CD4-positive, alpha-beta T cell (primary cell): ENCODE measurements at places on chromosomes 13 and 19. TPM values are rescaled to one million over a fixed set of nuclear protein-coding genes. Genes with fewer than 3 reads are reported as not detected.

ICAM1 gene
- 7.4 TPM for total RNA-seq

BRCA2 gene
- total RNA-seq = 2.4 TPM

TUBB4A gene
- total RNA-seq = 0.53 TPM

SETDB2 gene
- 10.8 TPM for total RNA-seq

DNA sequence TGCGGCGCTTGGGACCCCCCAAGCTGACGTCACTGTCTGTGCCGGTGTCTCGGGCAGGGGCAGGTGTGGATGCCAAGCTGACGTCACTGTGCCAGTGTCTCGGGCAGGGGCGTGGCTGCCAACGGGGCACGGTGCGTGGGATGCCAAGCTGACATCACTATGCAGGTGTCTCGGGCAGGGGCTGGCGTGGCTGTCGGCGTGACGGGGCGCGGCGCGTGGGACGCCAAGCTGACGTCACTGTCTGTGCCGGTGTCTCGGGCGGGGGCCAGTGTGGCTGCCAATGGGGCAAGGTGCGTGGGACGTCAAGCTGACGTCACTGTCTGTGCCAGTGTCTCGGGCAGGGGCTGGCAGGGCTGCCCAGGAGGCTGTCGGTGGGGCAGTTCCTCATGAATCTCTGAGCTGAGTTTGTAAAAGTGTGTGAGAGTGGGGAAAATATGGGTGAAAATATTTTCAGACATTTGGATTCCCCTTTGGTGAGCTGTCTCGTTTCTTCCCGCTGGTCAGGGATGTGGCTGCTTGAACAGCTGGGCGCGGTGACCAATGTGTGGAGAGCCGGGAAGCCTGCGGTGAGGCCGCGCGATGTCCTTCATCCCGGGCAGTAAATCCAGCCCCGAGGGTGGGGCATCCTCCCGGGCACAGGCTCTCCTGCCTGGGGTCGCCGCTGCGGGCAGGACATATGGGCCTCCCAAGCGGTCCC lies 25.2 kb downstream of the MCF2L start:
- no peak for DNase-seq

DNA sequence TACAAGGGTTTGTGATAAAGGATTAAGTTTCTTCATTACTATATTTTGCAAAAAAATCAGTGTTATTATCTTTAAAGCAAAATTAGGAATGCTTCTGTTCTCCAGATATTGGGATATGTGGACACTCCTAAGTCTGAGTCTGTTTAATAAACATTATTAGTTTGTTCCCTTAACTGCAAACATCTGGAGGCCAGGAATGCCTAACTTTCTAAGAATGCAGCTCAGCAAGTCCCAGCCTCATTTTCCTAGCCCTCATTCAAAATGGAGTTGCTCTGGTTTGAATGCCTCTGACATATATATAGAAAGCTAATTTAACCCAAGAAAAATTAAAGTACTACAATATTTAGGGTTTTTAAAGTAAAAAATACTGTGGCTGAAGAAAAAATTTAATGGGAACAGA lies 33.6 kb upstream of the EDNRB start:
- DNase-seq = no peak

- DNase-seq = no peak
These were observed 76.6 kb downstream of the DGKH start for GRCh38 chr13:42125046-42125445.

DNA sequence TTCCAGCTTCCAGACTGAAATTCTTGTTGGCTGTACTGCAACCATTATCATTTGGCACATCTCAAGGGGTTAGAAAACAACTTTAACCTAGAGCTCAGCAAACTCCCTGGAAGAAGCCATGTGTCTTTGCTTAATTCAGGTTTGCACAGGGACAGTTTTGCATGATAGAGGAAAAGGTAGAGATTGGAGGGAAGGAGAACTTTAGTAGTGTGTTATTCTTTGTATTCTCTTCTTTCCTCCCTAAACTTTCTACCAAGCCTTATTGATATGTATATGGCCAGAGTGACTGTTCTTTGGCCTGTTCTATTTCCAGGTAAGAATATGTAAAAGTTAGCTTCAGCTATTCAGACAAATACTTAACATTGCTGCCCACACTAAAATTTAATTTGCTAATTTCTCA lies 53.1 kb downstream of the UGGT2 start:
- DNase-seq = no peak
